ENCODE measurements at places on chromosomes 1 and 21. TPM values are rescaled to one million over a fixed set of nuclear protein-coding genes. Genes with fewer than 3 reads are reported as not detected.
A peak's percentile ranks its signal among the peaks of the same experiment; 100 is the strongest.

DNA sequence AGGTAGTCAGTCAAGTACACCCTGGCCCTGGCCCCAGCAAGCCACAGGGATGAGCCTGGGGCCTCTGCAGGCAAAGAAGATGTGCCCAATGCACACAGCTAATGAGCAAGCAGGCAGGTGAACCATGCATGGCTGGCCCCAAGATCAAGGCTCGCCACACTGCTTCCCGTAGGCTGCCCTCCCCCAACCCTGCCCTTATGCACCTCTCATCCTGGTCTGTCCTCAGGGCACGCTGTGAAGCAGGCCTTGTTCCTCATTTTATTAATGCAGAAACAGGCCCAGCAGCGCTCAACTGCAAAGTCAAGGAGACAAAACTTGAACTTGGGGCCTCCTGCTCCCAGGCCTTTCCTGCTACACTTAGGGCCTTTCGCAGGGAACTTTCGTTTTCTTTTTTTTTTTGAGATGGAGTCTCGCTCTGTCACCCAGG, 35.6 kb upstream of the ID3 start:
- no peak for DNase-seq

DNA sequence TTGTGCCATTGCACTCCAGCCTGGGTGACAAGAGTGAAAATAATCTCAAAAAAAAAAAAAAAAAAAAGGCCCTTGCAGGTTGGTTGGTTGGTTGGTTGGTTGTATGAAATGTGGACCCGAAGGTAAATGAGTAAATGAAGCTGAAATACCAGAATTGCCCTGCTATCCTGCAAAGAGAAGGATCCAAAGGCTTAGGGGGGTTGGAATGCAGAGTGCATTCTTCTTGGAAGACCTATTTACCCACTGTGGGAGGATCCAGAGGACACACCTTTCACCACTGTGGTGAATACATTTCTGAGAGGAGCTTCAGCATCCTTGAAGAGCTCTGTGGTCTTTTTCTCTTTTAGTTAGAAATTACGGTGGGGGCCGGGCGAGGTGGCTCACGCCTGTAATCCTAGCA, 28.7 kb upstream of the EIF4G3 start:
- DNase-seq, result no peak

DNA sequence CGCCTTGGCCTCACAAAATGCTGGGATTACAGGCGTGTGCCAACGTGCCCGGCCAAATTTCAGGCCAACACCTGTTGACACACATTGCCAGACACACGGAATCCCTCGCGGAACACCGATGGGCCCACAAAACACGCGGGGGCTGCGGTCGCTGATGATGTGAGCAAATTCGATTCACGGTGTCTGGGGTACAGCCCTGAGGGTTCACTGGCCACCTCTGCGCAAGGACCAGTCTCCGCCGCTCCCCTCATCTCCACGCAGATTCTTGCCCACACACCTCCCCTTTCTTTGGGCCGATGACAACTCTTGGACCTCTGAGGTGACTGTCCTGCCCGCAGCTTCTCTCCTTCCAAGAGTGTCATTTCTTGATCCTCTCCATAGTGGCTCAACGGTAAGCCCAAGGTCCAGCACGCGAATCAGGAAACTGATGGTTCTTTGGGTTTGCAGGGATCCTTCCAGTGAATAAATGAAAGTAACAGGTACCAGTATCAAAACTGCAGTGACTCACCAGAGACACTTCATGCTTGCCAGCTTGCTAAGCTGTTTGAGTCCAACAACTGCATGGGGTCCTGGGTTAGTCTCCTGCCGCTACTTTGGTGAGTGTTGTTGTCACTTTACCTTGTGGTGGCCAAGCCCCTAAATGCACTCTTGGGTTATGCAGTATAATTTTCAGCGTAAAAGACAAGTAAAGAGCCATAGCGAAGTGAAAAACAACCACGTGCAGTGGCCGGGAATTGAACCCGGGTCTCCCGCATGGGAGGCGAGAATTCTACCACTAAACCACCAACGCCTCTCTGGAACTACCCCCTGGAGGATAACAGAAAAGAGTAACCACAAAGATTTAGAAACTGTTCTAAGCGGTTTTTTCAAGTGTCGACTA, 11.0 kb upstream of the RNU1-3 start:
- DNase-seq, result peak; percentile 72

GRCh38 chr1:188590641-188591040, 1761.9 kb downstream of the PLA2G4A start:
- DNase-seq, result no peak

GRCh38 chr1:74205266-74205665, 7.2 kb downstream of the FPGT start:
- no peak for DNase-seq

DNA sequence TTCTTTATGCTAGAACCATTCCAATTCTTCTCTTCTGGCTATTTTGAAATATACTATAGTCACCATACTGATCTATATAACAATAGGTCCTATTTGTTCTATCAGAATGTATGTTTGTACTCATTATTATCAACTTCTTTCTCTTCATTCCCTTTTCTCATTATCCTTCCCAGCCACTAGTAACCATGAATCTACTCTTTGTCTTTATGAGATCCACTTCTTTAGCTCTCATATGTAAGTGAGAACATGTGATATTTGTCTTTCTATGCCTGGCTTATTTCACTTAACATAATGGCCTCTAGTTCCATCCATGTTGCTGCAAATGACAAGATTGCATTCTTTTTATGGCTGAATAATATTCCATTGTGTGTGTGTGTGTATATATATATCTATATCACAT, 31.7 kb upstream of the RC3H1 start:
- DNase-seq, result no peak

DNA sequence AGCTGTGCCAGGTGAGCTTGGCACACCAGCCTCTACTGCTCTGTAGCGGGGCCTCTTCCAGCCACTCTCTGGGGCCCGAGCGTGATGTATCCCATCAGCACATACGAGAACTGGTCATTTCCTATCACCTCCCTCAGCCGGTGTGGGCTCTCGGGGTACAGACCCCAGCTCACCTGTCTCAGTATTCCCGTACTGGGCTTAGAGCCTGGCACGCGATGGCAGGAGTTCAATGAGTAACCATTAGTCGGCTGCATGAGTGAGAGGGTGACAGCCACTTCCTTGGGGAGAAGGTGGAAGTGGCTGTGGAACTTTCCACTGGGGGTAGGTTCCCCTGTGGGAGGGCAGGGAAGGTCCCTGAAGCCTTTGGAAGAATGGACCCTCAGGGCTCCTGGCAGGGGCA, 46.1 kb downstream of the ECE1 start:
- DNase-seq, result no peak

- DNase-seq, result peak; percentile 14
Measured at GRCh38 chr1:118077331-118078045, 107.5 kb downstream of the SPAG17 start.

DNA sequence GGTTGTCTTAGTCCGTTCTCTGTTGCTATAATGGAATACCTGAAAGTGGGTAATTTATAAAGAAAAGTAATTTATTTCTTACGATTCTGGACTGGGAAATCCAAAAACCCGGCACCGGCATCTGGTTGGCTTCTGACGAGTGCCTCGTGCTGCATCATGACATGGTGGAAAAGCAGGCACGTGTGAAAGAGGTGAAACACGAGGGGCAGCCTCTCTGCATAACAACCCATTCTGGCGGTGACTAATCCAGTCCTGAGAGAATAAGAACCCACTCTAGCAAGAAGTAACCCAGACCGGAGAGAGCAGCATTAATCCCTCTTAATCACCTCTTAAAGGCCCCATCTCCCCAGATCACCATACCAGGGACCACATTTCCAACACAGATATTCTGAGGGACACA, 2.7 kb upstream of the EDEM3 start:
- no peak for DNase-seq

GRCh38 chr1:34655206-34655874, 99.5 kb upstream of the GJB5 start:
- DNase-seq, result no peak

DNA sequence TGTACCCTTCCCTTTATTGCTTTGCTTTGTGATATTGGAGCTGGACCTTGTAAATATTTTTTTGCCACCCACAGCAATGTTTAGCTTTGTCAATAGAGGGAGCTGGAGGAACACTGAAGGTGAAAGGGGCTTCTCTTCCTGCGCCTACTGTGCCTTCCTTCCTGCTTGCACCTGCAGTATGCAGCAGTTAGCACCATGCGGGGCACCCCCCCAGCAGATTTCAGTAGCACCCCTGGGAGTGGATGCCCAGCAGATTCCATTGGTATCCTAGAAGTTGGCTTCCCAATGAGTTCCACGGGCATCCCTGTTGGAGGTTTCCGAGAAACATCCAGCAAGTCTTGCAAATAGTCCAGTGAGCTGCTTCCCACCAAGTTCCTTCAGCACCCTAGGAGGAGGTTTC, 25.6 kb downstream of the S100A10 start:
- DNase-seq, result peak; percentile 51

GRCh38 chr21:36008505-36008904, 51.8 kb downstream of the SETD4 start:
- no peak for DNase-seq

GRCh38 chr1:40630488-40631223, 34.8 kb downstream of the RIMS3 start:
- peak; percentile 37 for DNase-seq

DNA sequence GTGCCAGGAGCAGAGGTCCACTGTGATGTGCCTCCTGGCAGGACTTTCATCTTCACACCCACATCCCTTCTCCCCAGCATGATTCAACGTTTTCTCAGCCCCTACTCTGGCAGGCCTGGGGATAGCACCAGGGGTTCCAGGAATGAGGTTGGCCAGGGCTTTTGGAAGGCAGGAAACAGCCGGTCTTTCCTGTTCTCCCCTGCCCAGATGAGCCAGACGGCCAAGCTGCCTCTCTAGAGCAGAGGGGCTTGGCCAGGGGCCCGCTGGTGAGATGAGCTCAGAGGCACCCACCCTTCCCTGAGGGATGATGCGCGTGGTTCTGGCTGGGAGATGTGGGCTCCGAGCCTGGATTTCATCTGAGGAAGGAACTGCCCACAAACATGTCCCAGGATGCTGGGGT, 4.3 kb upstream of the MFAP2 start:
- peak; percentile 99 for DNase-seq

DNA sequence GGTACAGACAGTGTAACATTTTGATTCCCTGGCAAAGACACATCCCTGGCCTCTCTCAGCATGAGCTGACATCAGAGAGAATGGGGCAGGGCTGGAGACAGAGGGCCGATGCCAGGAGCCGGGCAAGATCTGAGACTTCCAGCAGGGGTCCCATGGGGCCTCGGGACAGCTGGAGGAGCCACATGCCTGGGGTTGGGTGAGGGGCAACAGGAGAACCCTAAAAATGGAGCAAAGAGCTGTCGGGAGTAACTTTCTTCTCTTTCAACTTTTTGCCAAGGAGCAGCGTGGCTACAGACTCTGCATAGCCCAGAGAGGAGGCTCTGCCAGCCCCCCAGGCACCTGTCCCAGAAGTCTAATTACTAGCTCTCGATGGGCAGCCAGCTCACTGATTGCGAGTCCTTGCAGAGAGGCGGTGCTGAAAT, 130.8 kb downstream of the LACTBL1 start:
- DNase-seq, result no peak

DNA sequence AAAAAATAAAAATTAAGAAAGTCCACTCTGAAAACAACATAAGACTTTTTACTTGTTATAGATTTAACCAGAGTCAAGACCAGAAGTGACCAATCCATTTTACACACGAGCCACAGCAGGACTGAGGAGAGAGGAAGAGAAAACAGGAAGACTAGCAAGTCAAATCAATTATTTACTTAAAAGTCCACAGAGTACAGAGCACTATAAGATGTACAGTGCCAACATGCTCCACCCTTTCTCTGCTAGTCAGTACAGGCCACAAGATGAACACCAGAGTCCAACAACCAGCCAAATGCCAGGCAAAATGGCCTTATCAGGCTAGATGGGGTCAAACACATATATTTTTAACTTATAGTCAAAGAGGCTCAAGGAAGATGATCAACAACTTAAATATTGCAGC, 19.5 kb downstream of the LUZP1 start:
- DNase-seq, result no peak

- no peak for DNase-seq
Measured at GRCh38 chr1:125085720-125086591, 3901.2 kb downstream of the SRGAP2C start.

DNA sequence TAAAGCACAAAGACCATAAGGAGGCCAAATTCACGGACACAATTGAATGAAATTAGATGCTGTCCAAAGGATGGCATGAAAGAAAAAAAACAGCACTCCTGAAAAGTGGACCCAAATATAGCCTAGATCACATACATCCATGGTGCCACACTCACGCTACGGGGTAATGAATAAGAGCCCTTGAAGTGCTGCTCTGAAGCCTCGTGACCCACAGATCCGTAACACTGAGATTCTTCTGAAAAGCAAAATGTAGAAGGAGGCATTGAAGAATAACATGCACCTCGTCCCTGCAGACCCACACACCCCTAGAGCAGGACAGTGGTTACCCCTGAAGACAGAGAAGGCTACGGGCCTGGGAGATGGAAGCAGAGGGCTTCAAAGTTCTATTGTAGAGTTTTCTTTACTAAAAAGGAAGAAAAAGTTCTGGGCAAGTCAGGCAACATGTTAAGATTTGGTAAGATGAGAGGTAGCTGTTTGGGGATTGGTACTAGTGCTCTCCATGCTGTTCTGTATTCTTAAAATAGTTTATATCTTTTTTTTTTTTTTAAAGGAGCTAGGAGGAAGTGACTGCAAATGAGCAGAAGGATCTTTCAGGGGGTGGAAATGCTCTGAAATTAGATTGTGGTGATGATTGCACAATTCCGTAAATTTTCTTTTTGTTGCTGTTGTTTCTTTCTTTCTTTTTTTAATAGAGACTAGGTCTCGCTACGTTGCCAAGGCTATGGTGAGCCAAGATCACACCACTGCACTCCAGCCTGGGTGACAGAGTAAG, 4.1 kb upstream of the ITGB2 start:
- DNase-seq, result peak; percentile 19

DNA sequence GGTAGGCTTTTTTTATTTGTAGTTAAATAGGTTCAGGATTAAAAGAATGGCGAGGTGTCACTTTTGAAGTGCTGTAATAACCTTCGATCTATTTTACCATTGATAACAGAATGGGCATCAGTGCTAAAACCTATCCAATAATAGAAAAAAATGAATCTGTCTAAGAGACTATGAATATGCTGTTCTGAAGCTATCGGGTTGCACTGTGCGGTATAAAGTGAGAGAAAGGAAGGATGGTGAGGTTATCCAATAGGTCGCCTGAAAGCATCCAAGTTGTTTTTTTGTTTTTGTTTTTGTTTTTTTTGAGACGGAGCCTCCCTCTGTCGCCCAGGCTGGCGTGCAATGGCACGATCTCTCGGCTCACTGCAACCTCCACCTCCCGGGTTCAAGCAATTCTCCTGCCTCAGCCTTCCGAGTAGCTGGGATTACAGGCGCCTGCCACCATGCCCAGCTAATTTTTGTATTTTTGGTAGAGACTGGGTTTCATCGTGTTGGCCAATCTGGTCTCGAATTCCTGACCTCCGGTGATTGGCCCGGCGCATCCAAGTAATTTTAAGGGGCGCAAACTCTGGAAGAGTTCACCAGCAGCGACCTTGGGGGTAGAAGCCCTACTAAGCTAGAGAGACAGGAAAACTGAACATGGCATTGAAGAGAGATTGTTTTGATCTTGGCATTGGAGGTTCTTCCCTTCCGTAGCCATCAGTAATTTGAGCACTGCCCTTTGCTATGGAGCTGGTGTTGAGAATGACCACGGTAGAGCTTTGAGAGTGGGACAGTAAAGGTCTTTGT, 8.7 kb upstream of the MDM4 start:
- peak; percentile 87 for DNase-seq

Gene SERPINC1
- total RNA-seq, result 0.39 TPM

Gene OR2T2
- total RNA-seq, result not detected

Gene LCE2B
- total RNA-seq, result not detected

Gene KLHDC9
- not detected for total RNA-seq

Gene SV2A
- total RNA-seq, result 11.4 TPM

Gene TRIM67
- not detected for total RNA-seq

Gene ETV3L
- not detected for total RNA-seq

Gene ISG20L2
- 14.3 TPM for total RNA-seq

Gene HTR6
- total RNA-seq, result not detected

Gene GJC2
- total RNA-seq, result 0.39 TPM

Gene NBPF26
- 3.3 TPM for total RNA-seq

All from RPMI7951 (cell line).